ENCODE measurements at places on chromosomes 3 and 15. TPM values are rescaled to one million over a fixed set of nuclear protein-coding genes. Genes with fewer than 3 reads are reported as not detected.

DNA sequence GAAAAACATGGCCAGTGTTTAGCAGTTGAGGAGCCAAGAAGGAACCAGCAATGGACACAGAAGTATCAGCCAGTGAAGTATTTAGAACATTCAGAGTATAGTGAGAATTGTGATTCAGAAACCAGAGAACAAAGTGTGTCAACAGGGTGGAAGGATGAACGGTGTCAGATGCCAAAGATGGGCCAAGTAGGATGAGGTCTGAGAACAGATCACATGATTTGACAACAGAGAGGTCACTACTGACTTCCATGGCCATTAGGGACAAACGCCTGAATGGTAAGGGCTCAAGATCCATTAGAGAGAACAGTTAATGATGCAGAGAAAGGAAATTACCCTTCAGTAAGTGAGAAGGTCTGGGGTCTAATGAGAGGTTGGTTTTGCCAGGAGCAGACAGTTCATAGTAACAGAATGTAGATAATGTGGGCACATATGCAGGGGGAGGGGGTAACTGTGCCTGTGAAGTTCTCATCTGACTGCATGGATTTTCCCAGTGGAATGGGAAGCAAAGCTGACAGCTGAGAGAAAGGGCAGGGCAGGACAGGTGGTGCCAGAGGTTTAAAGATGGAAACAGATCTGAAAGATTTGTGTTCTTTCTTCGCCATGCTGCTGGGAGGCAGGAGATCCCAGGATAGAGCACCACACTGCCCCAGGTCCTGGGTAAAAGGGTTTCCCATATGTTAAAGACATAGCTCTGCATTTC lies 4.8 kb upstream of the ACAD9 start:
- DNase-seq = no peak

GRCh38 chr3:168029705-168030104 lies 66.0 kb downstream of the GOLIM4 start:
- DNase-seq = no peak

FSIP1 gene
- 0.84 TPM for total RNA-seq

GRCh38 chr3:161221806-161222600 lies 892 bp downstream of the NMD3 start:
- DNase-seq = no peak

GRCh38 chr3:108222853-108223565 lies 785 bp upstream of the IFT57 start:
- no peak for DNase-seq

FBXW12 gene
- total RNA-seq = not detected

FLNB gene
- total RNA-seq = 434 TPM

GRCh38 chr3:46365737-46366524 lies 4.8 kb upstream of the CCR5 start:
- DNase-seq = no peak

DNA sequence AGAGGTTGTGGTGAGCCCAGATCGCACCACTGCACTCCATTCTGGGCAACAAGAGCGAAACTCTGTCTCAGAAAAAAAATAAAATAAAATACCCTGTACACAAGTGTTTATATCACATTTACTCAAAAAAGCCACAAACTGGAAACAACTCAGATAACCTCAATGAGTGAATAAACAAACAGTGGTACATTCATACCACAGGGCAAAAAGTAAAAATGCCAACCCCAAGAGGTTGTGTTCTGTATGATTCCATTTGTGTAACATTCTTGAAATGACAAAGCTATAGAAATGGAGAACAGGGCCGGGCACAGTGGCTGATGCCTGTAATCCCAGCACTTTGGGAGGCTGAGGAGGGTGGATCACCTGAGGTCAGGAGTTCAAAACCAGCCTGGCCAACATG lies 12.9 kb downstream of the EDC3 start:
- no peak for DNase-seq

ZNF502 gene
- total RNA-seq = 1.9 TPM

GRCh38 chr3:98869391-98869790 lies 32.1 kb downstream of the DCBLD2 start:
- DNase-seq = no peak

DNA sequence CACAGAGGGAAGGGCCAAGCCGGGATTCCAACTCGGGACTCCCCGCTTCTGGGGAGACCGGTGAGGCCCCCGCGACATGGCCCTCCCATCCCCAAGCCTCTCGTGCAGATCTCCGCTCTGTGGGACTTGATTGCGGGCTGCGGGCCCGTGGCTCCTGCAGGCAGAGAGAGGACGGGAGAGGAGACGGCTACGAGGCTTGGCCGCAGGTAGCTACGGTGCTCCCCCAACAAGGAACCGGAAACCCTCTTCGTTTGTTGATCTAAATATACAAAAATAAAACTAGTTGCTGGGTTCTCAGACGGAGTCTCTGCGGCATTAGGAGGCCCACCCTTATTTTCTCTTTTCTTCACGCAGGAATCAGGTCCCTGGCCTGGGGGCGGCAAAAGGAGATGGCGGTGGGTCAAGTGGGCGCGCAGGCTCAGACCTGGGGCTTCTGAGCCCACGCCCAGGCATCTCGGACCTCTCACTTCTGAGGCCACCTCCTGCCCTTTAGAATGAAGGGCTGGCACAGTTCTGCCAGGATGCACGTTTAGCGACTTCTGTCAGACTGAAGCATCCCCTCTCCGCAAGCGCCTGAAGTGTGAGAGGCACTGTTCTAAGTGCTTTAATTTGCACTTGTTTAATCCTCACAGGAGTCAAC lies 10.9 kb downstream of the GNB5 start:
- DNase-seq = no peak

CPN2 gene
- total RNA-seq = not detected

- no peak for DNase-seq
Observed at GRCh38 chr3:88033808-88034207, 25.0 kb downstream of the CGGBP1 start.

All from astrocyte (in vitro differentiated cells and primary cell).